ENCODE measurements at places on chromosomes 12 and 14. TPM values are rescaled to one million over a fixed set of nuclear protein-coding genes. Genes with fewer than 3 reads are reported as not detected.

Gene IQSEC3
- total RNA-seq = 19.3 TPM

Gene HOXC4
- total RNA-seq = 0.63 TPM

Gene SSPN
- not detected for total RNA-seq

Gene PAX9
- not detected for total RNA-seq

Gene CLECL1
- 0.96 TPM for total RNA-seq

Gene PLEKHG7
- not detected for total RNA-seq

Gene USP44
- 20.8 TPM for total RNA-seq

Gene IRAK3
- total RNA-seq = 0.14 TPM

Gene TAS2R8
- not detected for total RNA-seq

Gene INHBE
- total RNA-seq = not detected

All from naive thymus-derived CD8-positive, alpha-beta T cell (primary cell).